ENCODE measurements at places on chromosomes 2 and 18. TPM values are rescaled to one million over a fixed set of nuclear protein-coding genes. Genes with fewer than 3 reads are reported as not detected.

Gene MYO3B
- total RNA-seq: not detected

DNA sequence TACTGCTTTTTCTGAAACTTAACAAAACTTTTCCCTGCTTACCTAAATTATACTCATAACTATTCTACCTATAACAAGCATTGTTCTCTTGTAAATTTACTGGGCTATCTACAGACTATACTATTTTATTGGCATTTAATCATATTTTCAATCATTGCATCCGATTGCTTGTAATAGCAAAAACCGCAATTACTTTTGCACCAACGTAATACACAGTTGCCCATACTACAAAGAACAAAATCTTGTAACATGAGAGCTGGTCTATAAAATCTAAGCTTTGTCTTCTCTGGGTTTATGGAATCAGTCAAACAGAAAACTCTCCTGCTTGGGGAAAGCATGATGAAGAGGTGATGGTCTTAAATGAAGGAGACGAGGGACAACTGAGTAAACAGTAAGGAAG, 463.4 kb upstream of the ST6GAL2 start:
- no peak for DNase-seq

GRCh38 chr2:184338771-184339170, 259.6 kb upstream of the ZNF804A start:
- no peak for DNase-seq

Gene SPC25
- 31.9 TPM for total RNA-seq

Gene DNER
- 7.1 TPM for total RNA-seq

Data from H4 (cell line).